CD4-positive, alpha-beta memory T cell (primary cell): ENCODE measurements at places on chromosomes 1 and 21.

GRCh38 chr1:58887059-58887458, 103.2 kb upstream of the JUN start:
- no peak for DNase-seq

GRCh38 chr1:100799548-100799947, 80.0 kb downstream of the VCAM1 start:
- DNase-seq: no peak

DNA sequence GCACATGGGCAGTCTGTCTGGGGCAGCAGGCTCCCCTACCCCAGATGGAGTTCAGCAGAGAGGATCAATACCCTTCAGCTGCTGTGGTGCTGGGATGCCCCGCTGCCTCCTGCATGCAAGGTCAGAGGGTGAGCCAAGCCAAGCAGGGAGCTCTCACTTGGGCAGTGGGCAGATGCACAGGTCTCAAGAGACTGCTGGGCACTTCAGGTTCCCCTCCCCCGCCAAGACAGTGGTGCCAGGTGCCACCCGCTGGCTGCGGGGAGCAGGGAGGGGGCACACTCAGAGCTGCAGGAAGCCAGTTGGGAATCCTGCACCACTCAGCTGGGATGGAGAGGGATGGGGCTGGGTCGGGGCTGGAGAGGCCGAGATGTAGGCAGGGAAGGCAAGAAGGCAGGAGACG, 15.8 kb upstream of the EVA1B start:
- DNase-seq: no peak

DNA sequence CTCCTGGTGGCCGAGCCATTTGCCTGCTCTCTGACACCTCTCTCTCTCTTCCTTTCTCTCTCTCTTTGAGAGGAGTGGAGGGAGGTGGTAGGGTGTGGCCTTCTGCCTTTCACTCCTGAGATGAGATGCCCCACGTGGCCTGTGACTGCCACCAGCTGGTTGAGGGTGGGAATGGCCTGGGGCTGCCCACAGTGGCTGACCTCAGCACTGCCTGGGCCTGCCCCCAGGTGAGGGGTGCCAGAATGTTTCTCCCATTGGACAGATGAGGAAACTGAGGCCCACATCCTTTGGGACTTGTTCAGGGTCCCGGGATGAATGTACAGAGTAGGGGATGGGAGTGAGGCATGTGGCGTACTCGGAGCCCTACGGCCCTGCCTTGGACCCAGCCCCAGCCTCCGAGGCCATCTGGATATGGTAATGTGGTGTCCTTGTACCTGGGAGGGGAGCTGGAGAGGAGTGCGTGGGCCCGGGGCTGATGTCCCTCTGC, 12.7 kb upstream of the C1orf167 start:
- peak; percentile 47 for DNase-seq

DNA sequence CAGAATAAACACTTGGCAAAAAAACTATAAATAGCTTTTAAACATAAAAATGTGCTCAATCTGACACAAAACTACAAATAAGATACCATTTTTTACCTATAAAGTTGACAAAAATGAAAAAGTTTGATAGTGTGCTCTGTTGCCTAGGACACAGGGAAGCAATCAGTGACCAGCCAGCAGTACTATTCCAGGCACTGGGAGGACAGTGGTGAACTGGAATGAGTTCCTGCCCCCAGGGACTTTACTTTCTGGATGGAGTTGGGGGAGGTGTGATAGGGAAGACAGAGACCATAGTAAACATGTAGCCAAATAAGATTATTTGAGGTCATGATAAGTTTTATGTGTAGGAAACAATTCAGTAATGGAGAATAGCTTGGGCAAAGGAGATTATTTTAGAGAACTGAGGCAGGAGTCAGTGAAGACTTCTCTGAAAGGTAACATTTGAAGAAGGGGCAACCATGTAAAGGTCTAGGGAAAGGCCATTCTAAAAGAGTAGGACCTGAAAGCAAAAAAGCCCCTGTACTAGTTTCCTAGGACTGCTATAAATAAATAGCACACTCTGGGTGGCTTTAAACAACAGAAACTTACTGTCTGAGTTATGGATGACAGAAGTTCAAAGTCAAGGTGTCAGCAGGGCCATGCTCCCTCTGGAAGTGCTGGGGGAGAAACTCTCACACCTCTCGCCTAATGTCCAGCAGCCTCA, 42.0 kb downstream of the EEIG2 start:
- no peak for DNase-seq

GRCh38 chr1:95415146-95415545, 181.1 kb downstream of the RWDD3 start:
- no peak for DNase-seq
